CD4-positive, alpha-beta T cell treated with Interleukin-17A for 4 hours (primary cell): ENCODE measurements at places on chromosomes 2 and 18.

GRCh38 chr2:76930056-76930744, 592.0 kb downstream of the LRRTM4 start:
- DNase-seq, result no peak

DNA sequence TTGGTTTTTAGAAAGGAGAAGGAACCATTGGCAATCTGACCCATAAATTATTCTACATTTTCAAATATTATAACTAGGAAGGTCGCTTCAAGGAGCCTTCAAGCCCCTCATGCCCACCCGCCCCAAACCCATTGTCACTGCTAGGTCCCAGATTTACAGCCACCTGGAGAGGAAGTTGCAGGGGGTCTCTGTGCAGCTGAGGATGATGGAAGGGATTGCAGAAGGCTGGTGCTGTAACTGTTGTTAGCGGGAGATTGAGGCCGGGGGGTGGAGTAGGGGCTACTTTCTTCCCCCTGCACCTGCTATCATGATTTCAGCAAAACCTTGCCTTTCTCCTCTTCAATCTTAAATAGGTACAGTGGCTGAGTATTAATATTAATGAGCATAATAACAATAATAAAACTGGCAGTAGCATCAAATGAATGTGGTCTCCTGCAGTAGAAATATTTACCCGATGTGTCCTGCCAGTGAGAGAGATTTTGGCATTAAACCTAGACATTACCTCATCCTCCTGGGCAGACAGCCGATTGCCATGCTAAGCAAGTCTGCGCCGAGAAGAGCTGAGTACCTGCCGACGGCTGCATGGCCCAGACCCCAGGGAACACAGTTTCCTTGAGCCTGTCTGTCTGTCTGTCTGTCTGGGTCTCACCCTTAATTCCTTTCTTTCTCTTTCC, 225.4 kb downstream of the FAM210A start:
- no peak for DNase-seq

DNA sequence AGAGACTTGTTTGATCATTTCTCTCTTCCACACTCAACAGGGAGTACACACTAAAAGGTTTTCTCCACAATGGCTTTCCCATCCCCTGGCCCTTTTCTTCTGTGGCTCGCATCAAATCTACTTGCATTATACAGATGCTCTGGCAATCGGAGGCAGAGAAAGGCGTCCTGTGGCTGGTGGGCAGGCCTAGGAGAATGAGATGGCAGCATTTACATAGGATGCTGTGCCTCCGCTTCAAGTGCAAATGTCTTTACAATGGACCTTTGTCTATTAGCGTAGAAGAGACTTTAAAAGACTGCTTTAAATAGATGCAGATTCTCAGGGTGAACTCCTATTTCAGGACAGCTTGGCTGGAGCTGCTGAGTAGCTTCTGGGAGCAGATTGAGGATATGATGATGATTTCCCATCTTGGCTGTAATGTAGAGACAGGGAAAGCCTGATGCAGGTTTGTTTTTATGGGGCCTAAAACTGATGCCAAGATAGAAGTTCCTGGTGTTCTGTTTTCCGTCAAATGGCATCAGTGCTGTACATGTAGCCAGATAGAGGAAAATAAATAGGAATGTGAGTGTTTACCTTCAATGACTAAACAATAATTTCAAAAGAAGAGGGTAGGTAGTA, 423.4 kb downstream of the RND3 start:
- no peak for DNase-seq

DNA sequence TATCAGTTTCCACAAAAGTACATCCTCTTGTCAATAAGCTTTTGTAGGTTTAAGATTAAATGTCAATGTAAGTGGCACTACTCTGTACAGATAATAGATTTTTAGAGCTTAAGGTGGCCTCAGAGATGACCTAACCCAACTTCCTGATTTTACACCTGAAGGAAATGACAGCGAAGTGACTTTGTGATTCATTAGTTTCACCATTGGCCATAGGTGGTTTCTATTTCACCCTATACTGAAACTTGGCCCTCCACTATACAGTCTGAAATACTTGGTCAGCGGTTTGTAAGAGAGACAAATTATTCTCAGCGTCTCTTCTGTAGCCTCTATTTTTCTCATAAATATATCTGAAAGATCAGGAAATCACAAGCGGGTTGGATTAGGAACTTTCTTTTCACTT, 330.4 kb upstream of the FAM98A start:
- DNase-seq, result no peak

- no peak for DNase-seq
These were observed 7.8 kb downstream of the CCDC85A start for GRCh38 chr2:56191617-56192016.

DNA sequence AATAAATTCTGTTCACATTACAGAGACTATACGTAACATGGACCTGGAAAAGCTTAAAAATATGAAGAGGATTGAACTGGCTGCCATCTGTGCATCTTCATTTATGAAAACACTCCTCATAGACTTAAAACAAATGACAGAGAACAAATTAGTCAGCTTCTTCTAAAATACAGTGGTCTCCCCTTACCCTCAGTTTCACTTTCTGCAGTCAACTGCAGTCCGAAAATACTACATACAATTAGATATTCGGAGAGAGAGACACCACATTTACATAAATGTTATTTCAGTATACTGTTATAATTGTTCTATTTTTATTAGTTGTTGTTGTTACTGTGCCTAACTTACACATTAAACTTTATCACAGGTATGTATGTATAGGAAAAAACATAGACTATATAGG, 6.5 kb downstream of the RNF103 start:
- no peak for DNase-seq

DNA sequence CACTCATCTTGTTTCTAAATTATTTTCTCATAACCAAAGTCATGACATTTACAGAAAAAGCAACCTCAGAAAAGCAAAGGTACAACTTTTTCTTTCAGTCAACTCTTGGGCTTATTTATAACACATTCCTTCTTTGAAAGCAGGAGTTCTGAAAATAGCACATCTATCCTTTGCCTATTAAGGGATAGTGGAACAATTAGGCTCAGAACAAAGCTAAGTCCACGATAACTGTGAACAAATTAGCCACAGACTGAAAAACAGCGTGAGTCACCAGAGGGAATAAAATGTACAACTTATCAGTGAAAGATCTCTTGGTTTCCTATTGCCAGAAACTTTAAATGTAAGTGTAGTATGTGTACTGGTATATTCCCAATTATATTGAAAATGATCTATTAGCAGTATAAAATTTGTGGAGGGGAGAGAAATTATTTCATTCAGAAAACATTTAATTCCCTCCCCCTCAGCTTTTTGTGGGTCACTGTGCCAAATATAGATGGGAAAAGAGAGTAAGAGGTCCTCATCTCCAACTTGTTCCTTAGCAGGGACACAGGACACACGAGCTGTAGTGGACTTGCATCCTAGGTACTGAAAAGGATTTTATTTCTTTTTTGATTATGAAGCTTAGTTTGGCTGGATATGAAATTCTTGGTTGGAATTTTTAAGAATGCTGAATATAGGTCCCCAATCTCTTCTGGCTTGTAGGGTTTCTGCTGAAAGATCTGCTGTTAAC, 15.4 kb upstream of the MATN3 start:
- DNase-seq, result no peak

DNA sequence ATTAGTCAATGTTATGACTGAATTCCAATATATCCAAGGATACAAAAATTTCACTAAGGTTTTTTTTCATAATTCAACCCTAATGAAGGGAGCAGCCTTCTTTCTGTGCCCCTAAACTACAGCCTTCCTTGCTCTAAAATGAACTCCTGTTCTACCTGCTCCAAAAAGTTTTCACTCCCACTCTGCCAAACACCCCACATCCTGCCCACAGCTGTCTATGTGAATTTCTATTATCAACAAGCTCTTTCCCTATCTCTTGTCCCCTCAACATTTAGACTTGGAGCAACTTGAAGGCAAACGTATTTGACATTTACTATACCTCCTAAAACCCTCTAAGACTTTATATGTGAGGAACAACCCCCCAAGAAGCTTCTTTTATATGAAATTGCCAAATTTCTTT, 2.5 kb downstream of the STAT4 start:
- DNase-seq, result peak; percentile 21

DNA sequence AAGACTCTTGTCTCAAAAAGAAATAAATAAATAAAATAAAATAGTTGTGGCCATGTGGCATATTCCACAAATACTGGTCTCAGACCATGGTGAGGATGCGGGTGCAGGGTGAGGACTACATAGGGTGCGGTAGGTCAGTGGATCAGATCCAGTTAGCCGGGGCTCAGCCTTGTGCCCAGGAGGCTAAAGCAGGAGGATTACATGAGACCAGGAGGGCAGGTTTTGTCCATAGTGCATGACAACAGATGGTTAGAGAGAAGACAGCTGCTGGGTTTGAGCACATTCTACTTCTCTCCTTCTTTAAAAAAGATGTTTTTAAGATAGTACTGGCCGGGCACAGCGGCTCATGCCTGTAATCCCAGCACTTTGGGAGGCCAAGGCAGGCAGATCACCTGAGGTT, 12.8 kb upstream of the PSD4 start:
- no peak for DNase-seq

DNA sequence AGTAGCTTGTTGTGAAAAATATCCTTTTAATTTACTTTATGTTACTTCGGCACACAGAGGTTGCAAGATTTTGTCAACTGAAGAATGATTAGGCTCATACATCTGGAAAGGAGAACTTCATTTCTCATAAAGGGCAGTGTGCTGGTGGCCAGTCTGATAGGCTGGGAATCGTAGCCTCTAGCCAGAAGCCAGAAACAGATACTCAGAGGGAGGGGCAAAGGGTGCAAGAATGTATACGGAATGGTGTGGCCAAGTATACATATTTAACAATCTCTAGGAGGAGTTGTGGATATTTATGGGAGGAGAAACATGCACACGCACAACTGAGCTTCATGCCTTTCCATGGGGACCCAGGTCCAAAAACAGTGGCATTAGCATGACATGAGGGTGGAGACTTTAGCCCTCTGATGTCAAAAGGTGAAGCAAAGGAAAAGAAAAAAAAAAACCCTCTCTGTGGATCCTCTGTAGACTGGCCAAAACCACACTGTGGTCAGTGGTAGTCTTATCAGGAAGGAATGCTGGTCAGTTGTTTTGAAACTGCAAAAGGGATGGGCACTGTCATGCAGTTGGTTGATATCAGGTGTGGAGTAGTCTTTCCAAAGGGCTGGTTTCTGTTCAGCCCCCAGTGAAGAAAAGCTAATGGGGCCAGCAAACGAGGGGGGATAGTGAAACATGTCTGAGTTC, 34.9 kb upstream of the APCDD1 start:
- DNase-seq, result no peak

- no peak for DNase-seq
These were observed 68.6 kb upstream of the EPHA4 start for GRCh38 chr2:221640686-221641085.

- DNase-seq, result no peak
These were observed 4.5 kb downstream of the TIMM21 start for GRCh38 chr18:74152857-74153256.

DNA sequence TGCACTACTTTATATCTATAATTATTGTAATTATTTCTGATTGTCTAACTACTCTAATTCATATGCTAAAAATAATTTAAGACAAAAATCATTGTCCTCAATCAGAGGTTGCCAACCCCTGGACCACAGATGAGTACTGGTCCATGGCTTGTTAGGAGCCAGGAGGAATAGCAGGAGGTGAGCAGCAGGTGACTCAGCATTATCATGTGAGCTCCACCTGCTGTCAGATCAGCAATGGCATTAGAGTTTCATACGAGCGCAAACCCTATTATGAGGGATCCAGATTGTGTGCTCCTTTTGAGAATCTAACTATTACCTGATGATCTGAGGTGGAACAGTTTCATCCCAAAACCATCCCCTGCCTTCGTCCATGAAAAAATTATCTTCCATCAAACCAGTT, 1434.4 kb downstream of the LRP1B start:
- no peak for DNase-seq

- DNase-seq, result no peak
These were observed 301.8 kb downstream of the XIRP2 start for GRCh38 chr2:167190053-167190452.

DNA sequence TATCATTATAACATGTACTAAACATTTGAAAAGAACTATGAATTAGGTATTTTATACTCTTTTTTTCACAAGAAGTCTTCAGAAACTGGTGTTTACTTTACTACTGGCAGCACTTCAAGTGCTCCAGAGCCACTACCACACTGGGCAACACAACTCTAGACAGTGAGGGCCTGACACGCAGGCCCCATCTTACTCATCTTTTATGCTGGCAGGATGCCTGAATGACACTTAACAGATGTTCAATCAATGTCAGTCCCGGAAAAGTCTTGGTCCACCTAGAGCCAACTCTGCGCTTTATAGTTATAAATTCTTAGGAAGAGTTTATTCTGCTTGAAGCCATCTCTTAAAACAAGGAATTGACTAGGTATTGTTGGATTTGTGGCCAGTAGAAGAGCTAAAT, 8.7 kb upstream of the WIPF1 start:
- peak; percentile 68 for DNase-seq

GRCh38 chr2:211789982-211790381, 748.6 kb downstream of the ERBB4 start:
- DNase-seq, result no peak

DNA sequence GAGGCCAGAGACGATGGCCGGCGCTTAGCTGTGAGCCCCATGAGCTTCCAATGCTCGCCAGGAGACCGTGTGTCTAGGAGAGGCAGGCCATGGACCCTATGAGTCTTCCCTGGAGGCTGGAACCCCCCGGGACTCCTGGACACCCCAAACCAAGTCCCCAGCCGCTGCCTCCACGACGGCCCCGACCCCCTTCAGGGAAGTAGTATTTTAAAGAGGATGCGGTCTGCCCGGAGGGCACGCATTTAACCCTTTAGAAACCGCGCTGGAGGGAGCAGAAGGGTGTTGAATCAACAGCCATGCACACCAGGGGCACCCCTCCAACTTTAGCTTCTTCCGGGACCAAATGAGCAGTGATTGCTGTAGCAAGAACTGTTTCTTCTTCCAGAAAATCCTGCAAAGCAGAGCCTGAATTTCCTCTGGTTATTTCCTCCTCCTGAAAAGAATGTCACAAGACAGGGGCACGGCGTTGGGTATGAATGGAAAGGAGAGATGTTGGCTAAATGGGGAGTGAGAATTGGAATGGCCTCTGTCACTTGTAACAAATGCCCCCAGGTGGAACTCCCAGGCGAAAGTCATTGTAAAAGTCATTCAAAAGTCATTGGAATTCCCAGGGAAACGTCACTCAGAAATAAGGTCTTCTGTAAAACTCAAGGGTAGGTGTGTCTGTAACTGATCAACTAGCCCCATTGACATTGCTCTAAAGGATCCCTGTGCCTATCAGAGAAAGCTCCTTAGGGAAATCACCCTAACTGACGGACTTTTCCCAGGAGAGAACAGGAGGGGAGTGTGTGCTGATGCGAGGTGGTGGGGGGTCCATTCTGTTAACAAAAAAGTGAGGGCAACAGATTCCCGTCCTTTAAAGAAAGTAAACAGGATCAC, 5.8 kb upstream of the GBX2 start:
- DNase-seq, result no peak

GRCh38 chr2:25165992-25166875, 2.1 kb downstream of the POMC start:
- peak; percentile 64 for DNase-seq

DNA sequence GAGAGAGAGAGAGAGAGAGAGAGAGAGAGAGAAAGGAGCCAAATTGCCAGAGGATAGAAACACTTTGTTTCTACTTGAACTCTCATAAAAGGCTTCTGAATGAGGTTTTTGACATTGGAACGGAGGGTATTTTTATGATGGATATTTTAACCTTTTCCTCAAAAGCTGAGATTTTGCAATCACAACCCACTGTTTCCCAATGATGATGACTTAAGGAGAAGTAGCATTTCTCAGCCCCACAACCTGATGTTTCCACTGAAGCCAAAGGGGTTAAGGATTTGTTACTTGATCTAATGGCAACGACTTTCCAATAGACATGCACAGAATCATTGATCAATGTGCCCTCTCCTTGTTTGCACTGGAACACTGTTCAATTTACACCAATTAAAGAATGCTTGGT, 67.1 kb upstream of the POU3F3 start:
- DNase-seq, result no peak
